ENCODE measurements at places on chromosomes 12 and 14. TPM values are rescaled to one million over a fixed set of nuclear protein-coding genes. Genes with fewer than 3 reads are reported as not detected.

Gene TMEM132C
- polyA plus RNA-seq: 29.7 TPM

Gene SLC6A15
- polyA plus RNA-seq: 0.28 TPM

Gene GARIN6
- polyA plus RNA-seq: not detected

Gene SIX1
- 0.86 TPM for polyA plus RNA-seq

Gene ZDHHC22
- 0.06 TPM for polyA plus RNA-seq

Gene PRB2
- polyA plus RNA-seq: 0.29 TPM

Gene CAPZA3
- 1.9 TPM for polyA plus RNA-seq

Gene TSPAN19
- polyA plus RNA-seq: 1.8 TPM

Gene CLEC1A
- polyA plus RNA-seq: 24.4 TPM

DNA sequence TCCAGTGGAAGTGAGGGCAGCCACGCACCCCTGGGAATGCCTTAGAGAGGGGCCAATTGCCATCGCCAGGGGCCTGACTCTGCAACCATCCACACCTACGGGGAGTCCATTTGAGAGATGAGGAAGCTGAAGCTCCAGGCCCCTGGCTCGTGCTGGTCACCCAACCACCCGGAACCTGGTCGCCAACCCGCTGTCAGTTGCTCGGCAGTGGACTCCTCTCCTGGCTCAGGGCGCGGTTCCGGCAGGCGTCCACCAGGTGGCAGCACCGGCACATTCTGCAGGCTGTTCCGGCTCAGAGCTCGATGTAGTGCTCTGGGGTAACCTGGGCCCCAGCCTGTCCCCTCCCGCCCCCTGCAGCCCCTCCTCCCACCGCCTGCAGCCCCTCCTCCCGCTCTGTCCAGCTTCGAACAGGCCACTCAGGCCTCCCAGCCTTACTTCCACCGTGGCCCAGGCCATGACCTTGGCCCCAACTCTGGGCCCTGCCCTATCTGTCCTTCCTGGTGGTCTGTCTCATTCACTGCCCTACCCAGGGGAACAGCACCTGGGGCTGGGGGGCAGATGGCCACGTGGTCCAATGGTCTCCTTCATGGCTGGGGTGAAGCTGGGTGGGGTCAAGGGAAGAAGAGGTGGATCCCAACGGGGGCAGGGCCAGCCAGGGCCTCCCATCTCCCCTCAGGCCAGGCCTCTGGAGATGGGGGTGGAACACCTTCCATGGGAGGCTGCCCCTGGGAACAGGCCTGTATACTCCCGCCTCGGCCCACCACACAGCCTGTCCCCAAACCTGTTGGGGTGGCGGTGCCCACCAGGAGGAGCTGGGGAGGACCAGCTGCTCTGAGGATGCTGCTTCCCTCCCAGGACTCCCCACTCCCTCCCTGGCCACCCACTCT, 15.7 kb downstream of the SIVA1 start:
- peak; percentile 82 for DNase-seq

DNA sequence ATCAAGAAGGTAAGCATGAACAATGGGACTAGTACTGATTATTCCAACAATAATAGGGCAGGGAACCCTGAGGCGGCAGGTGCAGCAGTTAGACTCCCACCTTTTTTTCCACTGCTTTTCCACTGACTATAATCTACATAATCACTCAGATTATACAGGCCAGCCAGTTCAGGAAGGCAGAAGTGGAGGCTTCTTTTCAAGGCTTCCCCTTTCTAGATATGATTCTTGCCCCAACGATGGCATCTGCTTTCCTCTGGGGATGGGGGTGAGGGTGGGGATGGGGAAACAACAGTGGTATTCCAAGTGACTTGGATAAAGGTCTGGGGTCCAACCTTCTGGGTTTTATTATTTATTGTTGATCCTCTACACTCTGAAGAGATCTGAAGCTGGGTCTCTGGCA, 331 bp downstream of the NCKAP1L start:
- DNase-seq: no peak

DNA sequence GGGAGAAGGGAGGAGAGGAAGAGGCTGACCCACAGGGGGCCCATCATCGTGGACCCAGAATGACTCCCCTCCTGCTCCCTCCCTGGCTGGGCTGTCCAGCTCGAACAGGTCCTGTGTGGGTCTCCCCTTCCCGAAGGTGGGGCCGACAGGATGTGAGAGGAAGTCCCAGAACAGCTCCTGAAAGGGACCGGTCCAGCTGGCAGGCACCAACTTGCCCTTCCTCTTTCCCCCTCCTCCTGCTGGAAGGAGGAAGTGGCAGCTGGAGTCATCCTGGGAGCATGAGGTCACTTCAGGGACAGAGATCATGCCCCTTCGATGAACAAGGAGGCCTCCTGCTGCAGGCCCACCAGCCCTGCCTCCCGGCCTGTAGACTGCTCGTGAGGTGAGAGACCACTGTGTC, 35.0 kb upstream of the BEGAIN start:
- no peak for DNase-seq

GRCh38 chr12:14777271-14777670, 26.0 kb downstream of the WBP11 start:
- no peak for DNase-seq

DNA sequence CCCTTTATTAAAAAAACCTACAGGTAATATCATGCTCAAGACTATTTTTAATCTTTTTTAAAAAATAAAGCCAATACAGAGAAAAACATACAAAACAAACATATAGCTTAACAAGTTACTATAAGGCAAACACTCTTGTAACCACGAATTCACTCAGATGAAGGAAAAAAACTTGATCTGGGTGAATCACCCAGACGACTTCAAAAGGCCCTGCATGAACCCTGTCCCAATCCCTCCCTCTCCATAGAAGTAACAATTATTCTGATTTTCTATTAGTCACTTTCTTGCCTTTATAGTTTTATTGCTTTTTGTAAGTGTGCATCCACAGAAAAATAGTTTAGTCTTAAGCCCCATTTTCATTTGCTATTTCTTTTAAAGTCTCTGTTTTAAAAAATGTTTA, 72.6 kb downstream of the LRP6 start:
- DNase-seq: no peak

DNA sequence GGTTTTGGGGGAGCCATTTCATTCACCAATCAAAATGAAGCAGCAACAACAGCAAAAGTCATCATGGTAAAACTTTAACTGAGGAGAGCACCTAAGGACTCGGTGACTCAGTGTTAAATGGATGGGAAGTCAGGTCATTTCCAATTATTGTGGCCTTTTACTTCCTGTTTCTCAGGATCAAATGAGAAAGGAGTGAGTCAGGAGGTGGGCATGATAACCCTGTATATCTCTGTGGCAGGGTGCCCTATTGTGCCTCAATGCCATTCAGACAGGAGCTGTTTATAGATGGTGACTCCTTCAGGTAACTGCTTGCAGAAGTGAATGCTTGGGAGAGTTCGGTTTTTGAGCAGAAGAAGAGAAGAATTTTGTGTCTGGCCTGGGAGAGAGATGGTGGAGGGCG, 135.5 kb upstream of the CPM start:
- no peak for DNase-seq

DNA sequence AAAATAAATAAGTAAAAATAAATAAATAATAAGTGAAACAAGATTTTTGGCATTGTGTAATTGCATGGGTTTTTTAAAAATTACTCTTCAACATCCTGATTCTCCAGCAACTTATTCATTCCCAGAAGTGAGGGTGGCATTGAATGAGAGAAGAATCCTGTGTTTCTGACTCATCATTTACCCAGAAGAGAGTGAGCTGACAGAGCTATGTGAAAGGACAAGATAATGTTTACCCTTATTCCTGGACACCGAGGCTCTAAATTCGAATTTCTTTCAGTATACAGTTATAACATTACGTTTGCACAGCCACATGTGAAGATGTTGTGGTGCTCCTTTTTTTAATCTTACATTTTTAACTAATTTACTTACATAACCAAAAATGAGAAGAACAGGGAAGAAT, 36.4 kb downstream of the BBS10 start:
- no peak for DNase-seq

DNA sequence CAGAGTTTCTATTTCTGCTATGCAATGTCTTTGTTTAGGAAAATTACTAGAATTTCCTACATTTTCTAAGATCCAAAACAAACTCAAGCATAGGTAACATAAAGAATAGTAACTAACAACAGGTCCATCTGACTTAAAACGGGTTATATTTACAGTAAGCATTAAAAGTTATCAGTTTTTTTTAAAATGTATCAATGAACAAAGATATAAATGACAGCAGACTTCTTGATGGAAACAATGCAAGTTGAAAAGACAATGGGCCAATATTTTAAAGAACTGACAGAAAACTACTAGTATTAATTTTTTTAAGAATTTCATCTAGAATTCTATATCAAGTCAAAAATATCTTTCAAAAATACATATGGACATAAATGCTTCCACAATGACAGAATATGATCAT, 367.1 kb upstream of the MGAT4C start:
- DNase-seq: no peak

All from right lung (tissue), 10 donors.